ENCODE measurements at places on chromosomes 7 and 10.
A peak's percentile ranks its signal among the peaks of the same experiment; 100 is the strongest.

DNA sequence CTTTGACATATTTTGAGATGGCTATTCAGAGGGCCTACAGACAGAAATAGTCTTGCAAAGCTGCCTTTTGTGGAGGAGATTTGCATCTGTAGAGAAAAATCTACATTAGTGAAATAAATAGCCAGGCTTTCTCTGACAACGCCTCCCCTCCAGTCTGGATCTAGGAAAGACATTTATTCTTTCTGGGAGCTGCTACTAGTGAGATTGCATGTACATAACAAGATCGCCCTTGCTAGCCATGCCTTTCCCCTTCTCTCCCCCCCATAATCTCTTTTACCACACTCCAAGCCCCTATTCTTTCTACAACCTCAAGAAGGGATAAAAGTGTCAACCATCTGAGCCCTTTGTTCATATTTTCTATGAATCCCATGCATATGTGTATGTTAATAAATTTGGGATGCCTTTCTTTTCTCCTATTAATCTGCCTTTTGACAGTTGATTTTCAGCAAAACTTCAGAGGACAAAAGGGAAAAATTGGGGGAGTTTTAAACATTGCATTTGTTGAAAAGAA lies 194.2 kb downstream of the SNX13 start:
- no peak for DNase-seq

DNA sequence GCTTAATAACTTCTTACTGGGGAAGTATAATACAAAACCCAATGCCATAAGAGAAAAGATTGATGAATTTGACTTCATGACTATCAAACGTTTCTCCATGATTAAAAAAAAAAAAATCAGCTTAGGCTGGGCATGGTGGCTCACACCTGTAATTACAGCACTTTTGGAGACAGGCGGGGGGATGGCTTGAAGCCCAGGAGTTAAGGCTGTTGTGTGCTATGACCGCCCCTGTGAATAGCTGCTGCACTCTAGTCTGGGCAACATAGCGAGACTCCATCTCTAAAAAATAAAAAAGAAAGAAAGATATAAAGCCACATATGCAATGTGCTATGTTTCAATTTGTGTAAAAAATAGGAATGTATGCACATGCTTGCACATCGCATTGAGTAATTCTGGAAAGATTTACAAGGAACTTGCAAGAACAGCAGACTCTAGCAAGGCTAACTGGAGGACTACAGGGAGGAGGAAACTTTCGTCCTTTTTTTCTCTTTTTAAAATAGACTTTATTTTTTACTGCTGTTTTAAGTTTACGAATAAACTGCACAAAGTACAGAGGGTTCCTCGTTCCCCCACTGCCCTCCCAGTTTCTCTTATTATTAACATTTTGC lies 10.3 kb upstream of the RARRES2 start:
- DNase-seq, result no peak

DNA sequence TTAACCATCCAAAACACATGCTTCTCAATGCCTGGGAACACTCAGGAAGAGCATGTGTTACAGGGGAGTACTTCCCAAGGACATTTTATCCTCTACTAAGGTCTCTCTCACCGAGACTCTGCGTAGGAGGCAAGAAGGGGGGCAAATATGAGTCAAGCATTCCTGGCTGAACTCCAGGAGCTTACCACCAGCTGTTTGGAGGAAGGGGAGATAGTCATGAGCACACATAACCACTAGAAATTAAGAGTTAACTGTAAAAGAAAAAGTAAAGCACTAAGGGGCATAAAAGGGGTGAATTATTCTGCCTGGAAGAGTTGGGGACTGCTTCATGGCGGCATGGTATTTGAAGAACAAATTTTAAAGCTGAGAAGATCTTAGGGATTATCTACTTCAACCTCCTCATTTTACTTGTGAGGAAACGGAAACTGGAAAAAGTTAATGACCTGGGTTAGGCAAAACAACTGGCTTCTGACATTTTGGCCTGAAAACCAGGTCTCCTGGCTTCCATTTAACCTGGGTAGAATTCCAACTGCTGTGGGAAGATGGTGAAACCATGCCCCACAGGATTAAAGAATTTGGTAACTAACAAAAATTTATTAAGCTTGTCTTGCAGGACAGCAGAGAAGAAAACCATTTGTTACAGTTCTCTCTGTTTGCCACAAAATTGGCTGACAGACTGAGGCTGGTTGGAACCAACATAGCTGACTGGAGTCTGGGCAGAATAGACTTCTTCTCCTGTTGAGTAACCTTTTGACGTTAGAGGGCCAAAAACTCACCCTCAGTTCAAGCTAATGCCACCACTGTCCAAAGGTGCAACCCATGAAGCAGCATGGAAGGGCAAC lies 85.5 kb downstream of the SLC25A13 start:
- DNase-seq, result peak; percentile 54

DNA sequence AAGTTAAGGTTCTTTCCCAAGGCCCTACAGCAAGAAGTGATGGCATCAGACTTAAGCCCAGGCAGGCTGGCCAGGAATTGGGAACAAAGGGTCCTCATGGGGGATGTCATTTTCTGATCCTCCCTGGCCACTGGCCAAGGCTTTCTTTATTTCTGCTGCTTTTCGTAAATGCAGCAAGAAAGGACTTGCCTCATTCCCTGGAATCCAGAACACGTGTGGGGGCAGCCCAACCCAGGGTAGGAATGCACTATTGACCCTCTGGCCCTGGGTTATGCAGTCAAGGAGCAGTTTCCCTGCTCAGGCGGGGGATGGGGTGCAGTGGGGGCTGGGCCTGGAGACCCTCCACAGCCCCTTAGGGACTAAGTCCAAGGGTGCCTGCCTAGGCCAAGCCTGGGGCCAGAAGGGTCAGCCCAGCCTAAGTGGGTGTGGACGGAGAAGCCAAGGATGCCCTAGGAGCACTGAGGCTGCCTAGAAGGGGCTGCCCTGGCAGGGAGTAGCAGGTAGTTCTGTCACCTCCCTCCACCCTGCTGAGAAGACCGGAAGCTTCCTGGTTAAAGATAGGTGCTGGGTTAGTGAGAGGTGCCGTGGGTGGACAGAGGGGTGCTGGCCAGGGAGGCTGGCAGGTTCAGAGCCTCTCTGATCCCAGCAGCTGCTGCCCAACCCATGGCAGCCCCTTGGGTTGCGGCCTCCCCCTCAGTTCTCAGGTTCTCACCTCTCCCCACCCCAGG lies 179.2 kb downstream of the SH3PXD2A start:
- peak; percentile 62 for DNase-seq

GRCh38 chr7:45239486-45239885 lies 81.9 kb downstream of the RAMP3 start:
- DNase-seq, result no peak

GRCh38 chr7:107993891-107994291 lies 9.1 kb downstream of the LAMB1 start:
- DNase-seq, result no peak

DNA sequence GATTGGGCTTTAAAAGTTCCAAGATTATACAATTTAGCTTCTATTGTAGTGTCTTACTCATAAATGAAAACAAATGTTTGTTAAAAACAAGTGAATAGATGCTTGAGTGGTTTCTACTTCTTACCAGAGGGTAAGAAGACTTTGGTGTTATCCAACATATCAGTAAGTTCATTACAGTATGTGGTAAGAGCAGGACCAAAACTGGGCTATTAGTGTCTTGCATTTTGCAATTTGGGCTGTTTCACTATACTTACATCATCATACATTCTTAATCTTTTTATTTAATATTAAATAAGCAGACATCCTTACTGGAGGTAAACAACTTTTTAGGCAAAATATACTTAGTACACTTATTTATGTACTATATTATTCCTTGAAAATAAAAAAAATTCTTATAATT lies 248.4 kb upstream of the HGF start:
- no peak for DNase-seq

DNA sequence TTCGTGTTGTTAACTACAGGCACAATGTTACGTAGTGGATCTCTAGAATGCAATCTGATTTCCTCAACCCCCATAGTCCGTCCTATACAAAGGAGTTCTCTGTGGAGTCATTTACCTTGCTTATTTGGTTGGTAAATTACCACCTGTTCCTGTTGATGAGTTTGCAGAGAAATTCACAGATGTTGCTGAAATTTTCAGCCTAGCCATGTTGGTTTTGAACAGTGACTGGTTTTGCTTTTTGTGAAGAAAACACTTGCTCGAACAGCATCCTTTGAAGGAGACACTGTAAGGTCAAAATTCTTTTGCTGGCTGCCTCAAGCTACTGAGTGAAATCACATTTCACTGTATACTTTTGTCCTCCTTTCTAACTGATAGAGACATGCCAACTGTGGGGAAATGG lies 15.4 kb upstream of the PRKCQ start:
- no peak for DNase-seq

DNA sequence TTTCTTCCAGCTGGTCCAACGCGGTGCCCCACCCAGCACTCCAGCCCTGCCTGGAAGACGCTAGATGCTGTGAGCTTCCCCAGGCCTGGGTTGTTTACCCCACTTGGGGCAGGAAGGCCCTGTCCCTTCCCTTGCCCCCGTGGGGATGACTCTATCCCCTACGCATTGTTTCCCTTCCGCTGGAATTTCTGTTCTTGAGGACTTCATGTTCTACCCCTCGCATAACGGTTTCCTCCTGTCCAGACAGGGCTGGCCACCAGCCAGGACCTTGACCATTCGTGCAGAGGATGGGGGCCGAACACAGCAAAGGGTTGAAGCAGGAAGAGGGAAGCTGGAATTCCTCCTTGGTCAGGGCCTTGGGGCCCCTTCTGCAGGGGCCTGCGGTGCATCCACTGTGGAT lies 14.7 kb upstream of the SERPINE1 start:
- DNase-seq, result no peak

DNA sequence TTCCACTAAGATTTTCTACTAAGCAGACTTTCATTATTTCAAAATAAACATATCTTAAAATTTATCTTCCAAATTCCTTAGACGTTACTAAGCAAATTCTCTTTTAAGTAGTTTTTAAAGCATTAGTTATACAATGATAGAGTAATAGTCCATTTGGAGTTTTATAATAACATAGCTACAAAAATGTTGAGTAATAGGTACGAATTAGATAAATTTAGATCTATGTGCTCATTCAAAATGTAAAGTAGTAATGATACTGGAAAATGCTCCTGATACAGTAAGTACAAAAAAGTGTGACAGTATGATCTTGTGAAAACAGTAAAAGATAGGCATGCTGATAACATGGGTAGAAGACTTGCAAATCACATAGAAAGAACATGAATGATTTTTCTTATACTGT lies 4.5 kb downstream of the DMTF1 start:
- DNase-seq, result no peak

DNA sequence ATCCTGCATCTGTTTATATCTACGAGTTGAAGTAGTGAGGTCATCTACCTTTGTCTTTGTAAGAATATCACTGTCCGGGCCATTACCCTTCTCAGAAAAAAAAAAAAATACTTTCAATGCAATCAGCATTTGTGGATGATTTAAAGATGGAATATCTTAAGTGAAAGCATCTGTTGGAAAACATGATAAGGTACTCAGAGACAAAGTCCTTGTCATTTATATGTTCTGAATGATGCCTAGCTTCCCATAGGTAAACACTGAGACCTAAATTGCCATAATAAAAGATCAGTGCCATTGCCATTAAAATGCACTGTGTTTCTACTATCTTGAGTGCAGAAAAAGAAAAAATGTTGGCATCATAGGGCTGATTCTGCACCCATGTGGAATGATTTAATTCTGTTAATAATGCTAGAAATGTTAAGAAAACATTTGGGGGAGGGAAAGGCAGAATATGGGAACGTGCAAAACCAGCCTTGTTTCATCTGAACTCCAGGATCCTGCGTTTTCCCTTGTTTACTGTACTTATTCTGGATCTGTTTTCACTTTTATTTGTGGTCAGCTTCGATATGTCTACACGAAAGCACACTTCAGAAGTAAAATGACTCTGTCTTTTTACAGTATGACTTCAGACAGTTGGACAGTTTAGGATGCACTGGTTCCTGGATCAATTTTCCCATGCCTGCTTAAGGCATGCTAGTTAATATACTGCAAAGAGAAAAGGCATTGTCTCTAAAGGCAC lies 669.8 kb downstream of the SUGCT start:
- no peak for DNase-seq

- no peak for DNase-seq
Measured at GRCh38 chr10:852386-852785, 79.1 kb downstream of the LARP4B start.

GRCh38 chr10:44569193-44570091 lies 184.5 kb upstream of the CXCL12 start:
- peak; percentile 27 for DNase-seq

GRCh38 chr7:945556-946255 lies 8.8 kb downstream of the ADAP1 start:
- no peak for DNase-seq

- DNase-seq, result no peak
Measured at GRCh38 chr10:23505797-23506465, 67.1 kb downstream of the OTUD1 start.

DNA sequence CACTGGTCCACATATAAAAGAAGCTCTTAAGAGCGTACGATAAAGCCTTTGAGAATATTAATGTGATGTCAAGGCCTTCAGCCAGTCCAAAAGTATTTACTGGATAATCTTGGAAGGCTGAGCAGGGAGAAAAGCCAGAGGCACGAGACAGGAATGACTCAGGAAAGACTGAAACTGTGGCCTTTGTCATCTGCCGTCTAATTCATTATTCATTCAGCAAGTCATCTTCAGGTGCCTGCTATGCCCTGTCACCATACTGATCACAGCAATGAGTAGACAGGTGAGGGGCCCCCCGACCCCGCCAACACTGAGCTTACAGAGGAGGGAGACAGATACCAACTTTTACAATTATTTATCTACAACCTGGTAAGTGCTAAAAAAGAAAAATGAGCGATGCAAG lies 78.9 kb downstream of the VOPP1 start:
- DNase-seq, result no peak

GRCh38 chr7:142785841-142786250 lies 15.1 kb downstream of the PRSS2 start:
- no peak for DNase-seq

DNA sequence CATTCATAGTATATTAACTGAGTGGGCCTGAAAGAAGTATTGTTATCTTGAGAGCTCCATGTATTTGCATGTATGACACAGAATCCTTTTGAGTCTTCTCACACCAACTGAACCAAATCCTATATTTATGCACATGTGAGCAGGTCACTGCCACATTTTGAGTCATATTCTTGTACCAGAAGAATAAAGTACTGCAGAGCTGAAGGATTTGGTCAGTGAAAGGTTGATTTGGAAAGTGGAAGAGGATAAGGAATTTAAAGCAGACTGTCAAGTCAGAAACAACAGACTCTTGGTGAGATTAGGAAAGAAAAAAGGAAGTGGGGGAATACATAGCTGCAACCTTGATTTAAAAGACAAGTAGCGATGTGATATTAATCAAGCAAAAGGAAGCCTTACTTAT lies 121.8 kb downstream of the ARID5B start:
- DNase-seq, result no peak

GRCh38 chr10:130190055-130190736 lies 54.0 kb downstream of the GLRX3 start:
- peak; percentile 48 for DNase-seq

- DNase-seq, result no peak
Measured at GRCh38 chr10:132921818-132922807, 20.3 kb downstream of the CFAP46 start.
